ENCODE measurements at places on chromosomes 12 and 14.

GRCh38 chr14:26719514-26719913, 121.7 kb upstream of the NOVA1 start:
- H3K4me1 ChIP-seq = no peaks in the 10 kb centered on the region
- DNase-seq = no peak
- no peaks in the 10 kb centered on the region for H3K36me3 ChIP-seq

DNA sequence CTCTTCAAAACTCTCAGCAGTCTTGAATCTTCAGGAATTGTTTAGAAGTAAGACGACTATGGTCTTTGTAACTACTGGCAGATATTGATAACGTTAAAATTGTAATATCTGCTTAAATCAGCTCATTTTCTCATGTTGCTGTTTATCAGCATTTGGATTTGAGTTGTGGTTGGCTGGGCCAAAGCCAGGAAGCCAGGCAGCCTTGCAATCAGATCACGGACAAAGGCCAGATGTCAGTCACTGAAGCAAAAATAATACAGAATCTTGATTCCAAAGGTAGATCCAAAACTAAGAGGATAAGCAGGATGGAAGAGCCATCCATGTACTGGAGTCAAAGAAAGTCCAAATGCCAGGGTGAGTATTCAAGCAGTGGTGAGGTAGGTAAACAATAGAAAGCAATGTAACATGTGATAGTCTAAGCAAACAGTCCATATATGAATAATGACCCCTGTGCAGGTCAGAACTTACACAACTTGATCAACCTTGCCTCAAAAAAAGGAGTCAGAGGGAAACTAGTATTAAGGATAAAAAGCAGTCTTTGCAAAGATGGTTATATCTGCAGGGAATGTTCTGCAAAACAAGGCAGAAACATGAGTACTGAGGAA, 95.8 kb upstream of the RAP1B start:
- no peaks in the 10 kb centered on the region for H3K27me3 ChIP-seq
- H3K4me1 ChIP-seq = peaks cover 3% of the 10 kb centered on the region
- DNase-seq = no peak
- H3K4me3 ChIP-seq = no peak overlapping the region
- no peak overlapping the region for H3K27ac ChIP-seq
- peaks cover 2% of the 10 kb centered on the region for H3K36me3 ChIP-seq

- H3K36me3 ChIP-seq = peaks cover 40% of the 10 kb centered on the region
- no peaks in the 10 kb centered on the region for H3K27me3 ChIP-seq
- no peak overlapping the region for H3K27ac ChIP-seq
- peaks cover 2% of the 10 kb centered on the region for H3K4me1 ChIP-seq
- DNase-seq = no peak
Measured at GRCh38 chr12:123945287-123946151, 27.1 kb downstream of the CCDC92 start.

GRCh38 chr14:97946240-97946639, 1149.1 kb downstream of the VRK1 start:
- H3K27ac ChIP-seq = no peak overlapping the region
- H3K27me3 ChIP-seq = peaks cover 14% of the 10 kb centered on the region
- no peaks in the 10 kb centered on the region for H3K36me3 ChIP-seq
- no peak for DNase-seq

- H3K27me3 ChIP-seq = peaks cover 41% of the 10 kb centered on the region
- no peak overlapping the region for H3K27ac ChIP-seq
- H3K4me3 ChIP-seq = no peak overlapping the region
- peaks cover 5% of the 10 kb centered on the region for H3K4me1 ChIP-seq
Measured at GRCh38 chr14:104446611-104447010, 133.0 kb upstream of the C14orf180 start.

Data from mesothelial cell of epicardium (in vitro differentiated cells).